Stimulated activated CD8-positive, alpha-beta memory T cell treated with anti-CD3 and anti-CD28 coated beads, Interleukin-7, amount 100 ng/mL, for 1 hour (primary cell): ENCODE measurements at places on chromosomes 11 and 22.

DNA sequence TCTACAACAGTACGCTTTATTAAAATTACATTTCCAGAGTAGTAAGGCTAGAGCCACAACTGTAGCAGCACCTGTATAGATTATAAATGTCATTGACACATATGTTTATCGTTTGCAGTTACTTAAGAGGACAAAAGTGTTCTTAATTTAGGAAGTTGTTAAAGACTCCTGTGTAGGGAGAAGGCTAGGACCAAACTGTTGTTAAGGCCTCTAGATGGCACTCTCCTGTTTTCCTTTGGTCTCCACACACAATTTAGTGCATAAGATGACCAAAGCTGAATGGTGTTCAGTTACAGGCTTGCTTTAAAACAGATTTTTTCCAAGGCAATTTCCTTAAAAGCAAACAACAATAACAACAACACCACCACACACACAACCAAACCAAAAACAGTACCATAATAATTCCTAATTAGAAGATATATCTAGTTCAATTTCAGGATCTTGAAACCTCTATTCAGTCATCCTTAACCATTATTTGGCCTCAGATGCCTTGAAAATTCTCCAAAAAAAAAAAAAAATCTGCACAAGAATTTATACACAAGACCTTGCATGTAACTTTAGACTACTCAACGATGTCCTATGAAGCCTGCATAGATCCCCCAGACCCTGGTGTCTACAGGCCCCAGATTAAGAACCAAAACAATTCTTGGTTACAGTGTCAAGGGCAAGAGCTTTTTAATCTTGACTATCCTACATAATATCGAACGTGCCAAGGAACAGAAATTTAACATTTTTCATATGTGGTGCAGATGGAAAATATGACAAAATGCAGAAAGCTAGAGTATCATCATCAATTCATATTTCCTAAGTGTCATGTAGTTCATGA is 42.6 kb upstream of the APOA1 start:
- no peak for DNase-seq

DNA sequence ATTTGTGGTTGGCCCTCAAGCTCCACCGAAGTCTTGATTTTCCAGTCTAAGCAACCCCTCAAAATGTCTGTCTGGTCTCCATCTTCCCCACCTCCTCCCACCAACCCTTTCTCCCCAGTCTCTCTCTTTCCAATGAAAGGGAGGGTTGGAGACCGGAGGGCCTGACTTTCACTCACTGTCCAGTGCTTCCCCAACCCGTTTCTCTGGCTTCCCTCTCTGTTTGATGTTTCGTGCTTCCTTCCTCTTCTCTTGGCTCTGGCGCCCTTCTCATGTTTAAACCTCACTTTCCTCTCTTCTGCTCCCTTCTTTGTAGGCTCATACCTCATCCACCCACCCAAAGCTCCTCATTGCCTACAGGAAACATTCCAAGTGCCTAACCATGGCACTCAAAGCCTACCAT is 11.1 kb upstream of the VPS37C start:
- DNase-seq: no peak

DNA sequence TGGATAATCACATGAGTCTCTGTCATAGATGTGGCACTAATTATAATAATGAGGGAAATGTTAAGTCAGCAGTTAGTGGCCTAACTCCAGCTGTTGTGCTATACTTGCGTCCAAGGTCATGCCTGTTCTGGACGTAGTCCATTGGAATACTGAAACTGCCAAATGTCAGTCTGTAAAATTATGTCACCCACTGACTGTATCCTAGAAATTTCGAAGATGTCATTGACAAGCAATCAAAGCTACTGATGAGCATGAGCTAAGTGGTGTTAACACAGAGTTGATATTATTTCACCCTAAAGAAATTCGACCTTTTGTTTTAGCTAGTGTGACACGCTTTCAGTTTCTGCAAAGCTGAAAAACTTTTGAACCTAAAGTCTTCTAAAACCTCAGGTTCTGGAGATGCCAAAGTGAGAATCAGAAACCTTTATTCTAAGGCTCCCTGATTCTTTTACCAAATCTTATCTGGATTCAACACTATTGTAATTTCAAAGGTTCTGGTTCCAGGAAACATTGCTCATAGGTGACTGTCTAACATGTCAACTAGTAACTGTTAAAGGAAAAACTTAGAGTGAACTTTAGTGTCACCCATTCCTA is 14.9 kb upstream of the ME3 start:
- DNase-seq: no peak

GRCh38 chr11:11207428-11207827 is 145.6 kb downstream of the CSNK2A3 start:
- DNase-seq: no peak

DNA sequence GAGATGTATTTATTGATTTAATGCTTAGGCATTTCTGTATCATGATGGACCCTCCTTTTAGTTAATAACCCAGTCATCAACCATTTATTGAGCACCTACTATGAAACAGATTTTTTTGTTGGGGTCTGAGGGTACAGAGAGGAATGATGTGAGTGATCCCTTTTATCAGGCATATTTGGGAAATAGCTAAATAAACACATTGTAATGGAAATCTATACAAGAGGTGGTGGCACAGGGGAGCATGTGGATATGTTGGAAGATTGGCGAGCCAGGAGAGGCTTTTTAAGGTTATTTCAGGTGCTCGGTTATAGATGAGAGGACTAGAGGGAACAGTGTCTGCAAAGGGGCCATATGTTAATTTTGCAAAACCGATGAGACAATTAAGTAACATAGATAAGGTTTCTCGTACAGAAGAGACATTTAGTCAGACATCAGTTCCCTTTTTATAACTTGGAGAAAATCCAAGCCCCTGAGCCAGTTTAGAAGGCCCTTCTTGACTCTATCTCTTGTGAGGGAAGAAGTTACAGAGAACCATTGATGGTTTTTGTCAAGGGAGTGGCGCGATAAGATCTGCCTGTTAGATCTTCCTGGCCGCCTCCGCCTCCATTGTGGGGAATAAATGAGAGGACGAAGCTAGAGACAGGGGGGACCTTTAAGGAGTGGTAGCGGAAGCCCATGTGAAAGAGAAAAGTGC is 2.0 kb downstream of the ATXN10 start:
- DNase-seq: no peak

- no peak for DNase-seq
Observed at GRCh38 chr11:28114731-28115130, 6.5 kb downstream of the METTL15 start.

- no peak for DNase-seq
Observed at GRCh38 chr22:17851759-17852158, 77.5 kb upstream of the BID start.

DNA sequence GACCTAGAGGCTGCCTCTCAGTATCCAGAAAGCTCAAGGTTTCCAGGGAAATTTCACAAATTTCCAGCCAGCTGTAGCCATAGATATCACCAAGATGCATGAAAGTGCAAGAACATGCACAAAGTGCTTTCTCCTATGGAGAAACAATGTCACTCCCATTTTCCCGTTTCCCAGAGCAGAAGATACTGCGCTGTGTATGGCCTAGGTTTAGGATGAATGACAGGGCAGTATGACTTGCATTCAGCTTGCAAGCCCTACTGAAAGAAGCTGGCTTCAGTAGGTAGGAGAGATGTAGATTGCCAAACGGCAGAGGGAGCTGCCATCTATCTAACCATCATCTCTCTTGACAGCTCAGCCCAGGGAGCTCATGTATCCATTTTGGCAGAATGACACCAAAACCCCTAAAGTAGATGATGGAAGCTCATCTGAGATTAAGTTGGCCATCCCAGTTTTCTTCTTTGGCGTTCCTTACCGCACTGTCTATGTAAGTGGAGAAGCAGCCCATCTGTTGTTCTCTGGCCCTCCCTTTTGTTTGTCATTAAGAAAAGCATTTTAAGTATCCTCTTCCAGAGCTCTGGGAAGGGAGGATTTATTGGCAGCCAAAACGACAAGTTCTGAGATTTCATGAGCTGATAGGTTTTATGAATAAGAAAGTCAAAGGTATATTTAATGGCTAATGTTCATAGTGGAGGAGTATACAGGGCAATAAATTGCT is 4.6 kb downstream of the TECTA start:
- DNase-seq: no peak

DNA sequence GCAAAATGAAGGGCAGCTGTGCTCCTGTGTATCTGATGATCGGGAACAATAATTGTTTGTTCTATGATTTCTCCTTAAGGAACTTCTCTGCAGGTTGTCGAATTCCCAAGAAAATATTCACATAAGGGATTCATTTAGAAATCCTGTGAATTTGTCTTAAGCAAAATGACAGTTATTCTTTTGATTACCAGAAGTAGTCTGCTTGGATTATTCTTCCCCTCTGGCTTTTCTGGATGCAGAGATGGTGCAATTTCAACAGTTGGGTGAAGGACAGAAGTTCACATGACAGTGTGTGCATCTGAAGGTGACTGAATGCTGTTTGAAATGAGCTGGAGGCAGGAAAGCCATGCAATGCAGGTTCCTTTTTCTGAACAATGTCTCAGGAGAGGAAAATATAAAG is 137.2 kb upstream of the MTMR2 start:
- DNase-seq: no peak

DNA sequence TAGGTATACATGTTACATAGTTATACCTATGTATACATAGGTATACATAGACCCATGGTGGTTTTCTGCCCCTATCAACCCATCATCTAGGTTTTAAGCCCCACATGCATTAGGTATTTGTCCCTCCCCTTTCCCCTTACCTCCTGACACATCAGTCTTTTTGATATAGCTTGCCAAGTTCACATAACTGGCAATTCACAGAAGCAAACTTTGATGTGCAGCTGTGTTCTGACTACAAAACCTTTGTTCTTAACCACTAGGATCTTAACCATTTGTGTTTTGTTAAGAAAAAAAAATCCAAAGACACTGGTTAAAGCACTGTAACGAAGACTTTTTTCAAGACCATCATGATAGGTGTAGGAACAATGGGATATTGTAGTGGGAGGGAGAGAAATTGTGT is 42.9 kb upstream of the SLC5A1 start:
- DNase-seq: no peak

- no peak for DNase-seq
Observed at GRCh38 chr11:12165237-12165875, 55.0 kb downstream of the MICAL2 start.

DNA sequence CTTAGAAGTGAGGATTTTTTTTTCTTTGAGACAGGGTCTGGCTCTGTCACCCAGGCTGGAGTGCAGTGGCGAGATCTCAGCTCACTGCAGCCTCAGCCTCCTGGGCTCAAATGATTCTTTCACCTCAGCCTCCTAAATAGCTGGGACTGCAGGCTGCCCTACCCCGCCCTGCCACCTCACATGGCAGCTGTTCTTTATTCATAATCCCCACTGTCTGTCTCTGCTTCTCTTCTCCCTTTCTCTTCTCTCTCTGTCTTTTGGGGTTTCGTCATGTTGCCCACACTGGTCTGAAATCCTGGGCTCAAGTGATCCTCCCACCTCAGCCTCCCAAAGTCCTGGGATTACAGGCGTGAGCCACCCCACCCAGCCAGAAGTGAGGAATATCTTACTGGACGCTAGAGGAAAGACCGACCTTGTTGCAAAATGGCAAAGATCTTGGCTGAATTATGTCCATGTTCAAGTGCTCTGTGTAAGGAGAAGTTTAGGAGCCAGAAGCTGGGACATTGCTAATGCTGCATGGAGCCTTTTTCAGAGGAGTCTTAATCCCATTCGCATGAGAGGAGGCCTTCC is 21.9 kb downstream of the KRTAP5-5 start:
- DNase-seq: no peak

GRCh38 chr11:15938983-15939382 is 417.4 kb downstream of the SOX6 start:
- no peak for DNase-seq

GRCh38 chr11:64015935-64016845 is 19.5 kb upstream of the FLRT1 start:
- no peak for DNase-seq

DNA sequence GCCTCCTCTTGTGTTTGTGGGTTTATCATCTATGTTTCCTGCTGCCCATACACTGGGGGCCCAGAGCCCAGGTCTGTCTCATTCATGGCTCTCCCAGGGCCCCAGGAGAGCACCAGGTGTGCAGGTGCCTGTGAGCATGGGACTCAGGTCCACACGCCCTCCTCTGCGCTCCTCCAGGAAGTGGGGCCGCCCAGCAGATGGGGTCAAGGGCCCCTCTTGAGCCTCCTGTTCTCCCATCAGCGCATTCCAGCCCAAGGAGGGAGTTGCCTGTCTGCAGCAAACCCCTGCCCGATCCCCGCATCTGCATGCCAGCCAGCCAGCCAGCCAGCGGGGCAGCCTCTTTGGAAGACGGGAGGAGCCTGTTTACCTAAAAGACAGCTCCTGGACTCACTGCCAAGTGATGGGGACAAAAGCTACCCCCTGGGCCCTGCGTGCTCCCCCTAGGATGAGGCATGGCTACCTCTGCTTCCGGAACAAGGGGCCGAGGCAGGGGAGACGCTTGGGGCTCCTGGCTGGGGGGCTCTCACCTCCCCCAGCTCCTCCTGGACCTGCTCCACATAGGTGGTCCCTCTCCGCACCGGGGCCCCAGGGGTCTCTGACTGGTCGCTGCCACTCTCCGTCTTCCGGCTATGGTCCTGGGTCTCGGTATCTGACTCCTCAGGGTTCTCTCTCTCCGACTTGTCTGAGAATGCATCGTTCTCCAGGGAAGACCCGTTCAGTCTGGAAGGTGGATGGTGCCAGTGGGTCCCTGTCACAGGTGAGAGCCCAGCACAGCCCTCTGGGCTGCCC is 49.7 kb upstream of the CARS1 start:
- no peak for DNase-seq

DNA sequence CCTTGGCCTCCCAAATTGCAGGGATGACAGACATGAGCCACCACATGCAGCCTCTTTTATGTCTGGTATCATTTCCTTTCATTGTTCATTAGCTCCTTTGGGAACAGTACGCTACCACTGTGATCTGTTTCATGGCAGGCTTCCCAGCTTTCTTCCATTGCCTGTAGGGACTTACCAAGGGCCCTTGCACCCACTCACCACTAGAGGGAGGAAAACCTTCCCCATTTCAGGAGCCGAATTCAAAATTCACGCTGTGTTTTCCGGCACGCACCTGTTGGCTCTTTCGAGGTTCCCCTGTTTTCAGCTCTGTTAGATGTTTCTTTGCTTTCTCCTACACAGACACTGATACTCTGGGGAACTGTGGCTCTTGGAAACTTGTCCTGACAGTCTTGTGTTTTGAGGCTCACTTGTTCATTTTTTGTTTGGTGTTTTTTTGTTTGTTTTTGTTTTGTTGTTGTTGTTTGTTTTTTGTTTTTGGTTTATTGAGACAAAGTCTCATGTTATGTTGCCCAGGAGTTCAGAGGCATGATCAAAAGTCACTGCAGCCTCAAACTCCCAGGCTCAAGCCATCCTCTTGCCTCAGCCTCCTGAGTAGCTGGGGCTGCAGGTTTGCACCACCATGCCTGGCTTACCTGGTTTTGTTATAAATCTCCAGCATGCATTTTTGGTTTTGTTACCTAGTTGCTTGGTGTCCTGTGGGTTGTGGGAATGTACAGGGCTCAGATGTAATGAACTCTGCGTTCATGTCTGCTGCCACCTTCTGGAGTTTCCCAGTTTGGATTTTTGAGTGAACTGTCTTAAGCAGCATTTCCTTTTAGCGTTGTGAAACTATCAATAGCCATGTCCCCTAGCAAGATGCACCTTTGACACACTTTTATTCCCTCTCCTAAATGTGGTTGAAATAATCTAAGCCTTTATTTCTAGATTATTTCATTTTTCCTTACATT is 2.3 kb downstream of the KRTAP5-11 start:
- DNase-seq: no peak
